Hippocampal formation (tissue), 2 donors: ENCODE measurements at places on chromosomes 1 and 21.
A peak's percentile ranks its signal among the peaks of the same experiment; 100 is the strongest.

DNA sequence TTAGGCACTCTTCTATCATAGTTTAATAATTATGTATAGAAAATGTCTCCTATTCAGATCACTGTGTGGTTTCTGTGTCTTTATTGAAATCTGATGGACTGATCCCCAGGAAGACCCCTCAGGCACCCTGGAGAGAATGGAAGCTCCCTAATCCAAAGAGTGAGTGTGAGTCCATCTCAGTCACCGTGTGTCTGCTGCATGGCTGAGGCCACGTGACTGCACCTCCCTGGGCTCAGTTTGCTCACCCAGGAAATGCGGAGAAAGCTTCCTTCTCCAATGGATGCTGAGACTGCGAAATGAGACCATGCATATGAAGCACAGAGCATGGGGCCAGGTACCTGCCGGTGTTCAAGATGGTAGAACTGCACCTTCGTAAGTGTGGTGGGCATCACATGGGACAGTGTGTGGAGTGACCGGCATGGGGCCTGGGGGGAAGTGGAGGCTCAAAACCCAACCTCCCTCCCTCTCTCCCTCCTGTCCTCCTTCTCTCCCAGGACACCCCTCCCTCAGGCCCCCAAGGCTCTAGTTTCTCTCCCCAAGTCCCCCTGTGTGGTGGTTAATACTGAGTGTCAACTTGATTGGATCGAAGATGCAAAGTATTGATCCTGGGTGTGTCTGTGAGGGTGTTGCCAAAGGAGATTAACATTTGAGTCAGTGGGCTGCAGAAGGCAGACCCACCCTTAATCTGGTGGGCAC, 557.5 kb downstream of the PTPRU start:
- DNase-seq: no peak

- DNase-seq: peak; percentile 64
These were observed 26.1 kb downstream of the ZP4 start for GRCh38 chr1:237864338-237865244.

DNA sequence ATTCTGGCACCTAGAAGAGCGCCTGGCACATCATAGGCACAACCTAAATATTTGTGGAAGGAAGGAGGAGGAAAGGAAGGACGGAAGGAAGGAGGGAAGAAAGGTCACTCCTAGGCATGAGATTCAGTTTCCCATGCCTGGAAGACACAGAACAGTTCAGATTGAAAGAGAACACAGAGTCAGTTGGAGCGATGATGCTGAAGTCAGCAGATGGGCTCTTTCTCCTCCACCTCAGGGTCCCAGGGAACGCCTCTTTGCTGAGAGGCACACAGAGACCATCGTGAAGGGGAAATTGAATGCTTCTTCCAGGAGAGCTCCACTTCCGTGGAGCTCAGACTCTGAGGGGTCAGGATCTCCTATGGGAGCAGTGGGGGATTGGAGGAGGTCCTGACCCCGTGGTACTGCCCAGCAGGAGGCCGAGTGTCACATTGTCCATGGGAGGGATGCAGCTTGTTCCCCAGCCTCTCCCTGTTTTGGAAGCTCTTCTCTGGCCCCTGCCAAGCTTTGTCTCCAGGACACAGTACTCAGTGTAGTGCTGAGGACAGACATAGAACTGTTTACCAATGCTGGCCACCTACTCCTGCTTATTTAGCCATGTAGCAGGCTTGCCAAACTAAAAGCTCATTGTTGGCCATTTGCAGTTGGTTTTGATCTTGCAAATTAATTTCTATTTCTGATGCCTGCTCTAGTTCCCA, 2.4 kb downstream of the MYBPHL start:
- DNase-seq: peak; percentile 97

- no peak for DNase-seq
These were observed 15.1 kb downstream of the INAVA start for GRCh38 chr1:200909757-200910239.

GRCh38 chr1:19345391-19345790, 33.3 kb downstream of the SLC66A1 start:
- peak; percentile 13 for DNase-seq

DNA sequence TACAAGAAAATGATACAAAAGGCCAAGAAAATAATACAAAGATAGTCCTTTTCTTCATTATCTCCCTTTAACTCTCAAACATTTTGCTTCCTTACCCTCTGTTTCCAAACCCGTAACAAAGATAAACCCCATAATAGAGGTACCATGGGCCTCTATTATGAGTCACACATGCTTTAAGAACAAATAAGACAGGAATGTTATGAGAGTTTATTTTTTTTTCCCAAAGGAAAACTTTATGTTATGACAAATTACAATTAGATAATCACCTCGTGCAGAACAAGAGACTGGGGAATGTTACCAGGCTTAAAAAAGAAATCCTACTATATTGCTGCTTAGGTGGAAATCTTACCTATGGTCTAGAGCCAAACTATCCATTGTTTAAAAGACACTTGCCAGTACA, 272.0 kb downstream of the BRINP3 start:
- no peak for DNase-seq

- DNase-seq: no peak
These were observed 44.3 kb downstream of the LAMC2 start for GRCh38 chr1:183230413-183230812.

DNA sequence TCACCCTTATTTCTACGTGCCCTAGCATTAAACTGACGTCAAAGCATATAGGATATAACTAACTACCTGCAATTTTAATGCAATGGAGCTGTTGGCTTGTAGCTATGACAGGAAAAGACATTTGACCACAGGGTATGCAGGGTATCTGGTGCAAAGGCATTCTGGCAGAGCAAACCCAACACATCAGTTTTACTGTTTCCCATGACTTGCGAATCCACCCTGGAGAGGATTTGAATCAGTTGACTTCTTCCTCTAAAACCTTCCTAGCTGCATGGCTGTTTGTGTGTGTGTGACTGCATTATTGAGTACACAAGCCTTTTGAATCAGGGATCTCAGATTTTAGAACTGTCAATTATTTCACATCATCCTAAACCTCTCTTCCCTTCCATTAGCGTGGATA, 41.7 kb upstream of the SYT14 start:
- no peak for DNase-seq

GRCh38 chr1:172401892-172402291, 18.6 kb upstream of the C1orf105 start:
- DNase-seq: no peak

DNA sequence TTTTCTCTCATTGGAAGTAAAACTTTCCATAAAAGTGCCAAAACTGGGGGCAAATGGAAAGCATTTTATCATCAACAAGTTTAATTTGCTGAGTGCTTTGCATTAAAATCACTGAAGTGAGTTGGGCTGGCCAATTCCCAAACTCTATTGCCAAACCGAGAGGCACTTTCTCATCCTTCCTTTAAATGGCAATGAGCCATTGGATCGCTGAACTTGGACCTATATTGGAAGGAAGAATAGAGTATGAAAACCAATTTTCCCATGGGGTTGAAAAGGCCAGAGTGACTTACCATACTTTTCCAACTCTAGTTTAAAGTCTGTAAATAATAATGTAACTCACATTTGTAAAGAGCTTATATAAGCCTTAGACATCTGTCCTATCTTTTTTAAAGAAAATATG, 189.1 kb upstream of the C1orf87 start:
- DNase-seq: no peak

GRCh38 chr1:200323856-200324400, 85.9 kb downstream of the ZNF281 start:
- DNase-seq: no peak

GRCh38 chr1:231417513-231417912, 4.6 kb downstream of the EGLN1 start:
- no peak for DNase-seq

GRCh38 chr1:181077576-181078242, 10.8 kb upstream of the IER5 start:
- no peak for DNase-seq

DNA sequence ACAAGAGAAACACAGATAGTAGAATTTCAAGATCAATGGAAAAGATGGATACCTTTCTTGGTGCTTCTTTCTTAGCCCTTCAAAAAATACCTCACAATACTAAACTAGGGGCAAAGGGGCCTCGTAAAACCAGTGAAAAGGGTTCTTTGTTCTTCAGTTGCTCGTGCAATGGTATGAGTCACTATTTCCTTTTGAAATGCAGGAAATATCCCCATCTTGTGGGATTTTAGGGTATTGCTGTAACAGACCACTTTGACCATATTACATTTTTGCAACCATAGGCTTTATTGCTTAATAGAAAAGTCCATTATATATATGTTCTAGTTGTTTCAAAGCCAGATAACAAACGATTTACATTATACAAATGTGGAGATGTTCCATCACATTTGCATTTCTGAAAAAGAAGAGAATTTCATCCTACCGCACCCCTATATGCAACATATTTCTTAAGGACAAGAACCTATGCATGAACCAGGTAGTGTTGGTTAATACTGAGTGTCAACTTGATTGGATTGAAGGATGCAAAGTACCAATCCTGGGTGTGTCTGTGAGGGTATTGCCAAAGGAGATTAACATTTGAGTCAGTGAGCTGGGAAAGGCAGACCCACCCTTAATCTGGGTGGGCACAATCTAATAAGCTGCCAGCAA, 88.6 kb upstream of the PKN2 start:
- DNase-seq: no peak

DNA sequence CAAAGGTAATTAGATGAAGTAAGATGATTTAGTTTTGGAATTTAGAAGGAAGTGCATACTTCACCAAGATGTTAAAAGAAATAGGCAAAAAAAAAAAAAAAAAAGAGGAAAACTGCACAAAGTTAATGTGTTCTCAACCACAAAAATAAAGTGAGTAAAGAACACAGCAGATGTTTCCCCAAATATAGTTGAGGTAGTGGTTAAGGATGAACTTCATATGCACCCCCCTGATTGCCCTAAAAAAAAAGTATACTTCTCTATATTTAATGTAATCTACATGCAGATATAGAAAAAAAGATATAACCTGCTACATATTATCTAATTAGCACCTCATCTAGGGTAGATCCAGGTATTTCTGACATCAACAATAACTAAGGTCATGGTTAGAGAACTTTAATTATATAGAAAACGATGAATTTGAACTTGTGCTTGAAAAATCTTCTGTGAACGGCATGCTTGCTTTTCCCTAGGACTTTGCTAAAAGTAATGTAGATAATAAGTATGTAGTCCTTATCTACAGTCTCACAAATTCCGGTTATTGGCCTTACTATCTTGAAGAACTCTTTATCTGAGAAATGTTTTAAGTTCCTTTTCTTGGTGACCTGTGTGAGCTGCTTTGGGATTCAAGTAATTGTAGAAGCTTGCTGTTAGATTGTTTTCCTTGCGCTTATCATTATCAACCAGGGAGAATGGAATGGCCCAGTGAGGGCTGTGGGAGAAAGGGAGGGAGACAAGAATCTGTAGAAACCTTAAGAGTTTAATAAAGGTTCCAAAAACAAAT, 70.1 kb upstream of the LRRC7 start:
- DNase-seq: no peak

DNA sequence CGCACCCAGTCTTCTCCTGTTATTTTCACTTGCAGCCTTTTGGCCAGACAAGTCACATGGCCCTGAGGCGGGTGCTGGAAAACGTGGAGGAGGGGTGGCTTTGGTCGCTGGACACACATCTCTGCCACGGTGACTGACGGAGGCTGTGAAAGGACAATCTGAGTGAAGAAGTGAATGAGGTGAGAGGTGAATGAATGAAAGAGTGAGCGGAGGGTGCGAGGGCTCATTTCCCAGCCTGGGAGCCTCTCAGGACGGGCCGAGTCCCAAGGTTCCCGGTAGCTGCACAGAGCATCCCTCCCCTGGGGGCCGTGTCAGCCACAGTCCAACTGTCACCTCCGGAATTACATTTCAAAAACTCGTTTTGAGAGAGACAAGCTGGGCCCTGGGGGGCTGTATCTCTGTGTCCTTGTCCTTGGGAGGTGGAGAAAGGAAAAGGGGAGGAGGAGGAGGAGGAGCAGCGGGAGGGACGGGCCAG, 89.6 kb downstream of the UBIAD1 start:
- DNase-seq: no peak

- DNase-seq: no peak
These were observed 11.8 kb upstream of the MMEL1 start for GRCh38 chr1:2644591-2645101.

GRCh38 chr21:29571949-29572348, 273.2 kb downstream of the BACH1 start:
- no peak for DNase-seq

- no peak for DNase-seq
These were observed 252.7 kb downstream of the AKT3 start for GRCh38 chr1:243597383-243597782.

GRCh38 chr1:232383455-232384123, 246.3 kb downstream of the SIPA1L2 start:
- no peak for DNase-seq

DNA sequence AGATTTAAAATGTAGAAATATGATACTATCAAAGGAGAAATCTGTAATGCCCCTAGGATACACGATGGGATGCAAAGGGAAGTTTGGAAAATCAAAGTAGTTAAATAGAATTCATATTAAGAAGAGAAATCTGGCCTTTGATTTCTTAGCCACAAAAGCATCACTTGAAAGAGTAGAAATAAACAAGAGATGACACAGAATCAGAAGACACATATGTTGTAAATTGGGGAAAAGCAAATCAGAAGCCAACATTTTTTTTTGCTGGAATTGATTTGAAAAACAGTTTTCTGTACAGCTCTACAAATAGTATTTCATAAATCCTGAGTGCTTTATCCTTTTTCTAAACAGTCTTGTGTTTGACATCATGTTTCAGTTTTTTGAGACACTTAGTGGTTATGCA, 12.4 kb upstream of the TNFSF18 start:
- no peak for DNase-seq
